AG08395 (cell line): ENCODE measurements at places on chromosomes 5 and 9.

GRCh38 chr5:122401976-122402725, 90.1 kb downstream of the SNCAIP start:
- DNase-seq = no peak

GRCh38 chr5:24645483-24645882, 705 bp upstream of the CDH10 start:
- DNase-seq = no peak

- no peak for DNase-seq
These were observed 249.0 kb downstream of the GLIS3 start for GRCh38 chr9:4050916-4051315.

- DNase-seq = no peak
These were observed 24.5 kb downstream of the DDX31 start for GRCh38 chr9:132645306-132645705.

DNA sequence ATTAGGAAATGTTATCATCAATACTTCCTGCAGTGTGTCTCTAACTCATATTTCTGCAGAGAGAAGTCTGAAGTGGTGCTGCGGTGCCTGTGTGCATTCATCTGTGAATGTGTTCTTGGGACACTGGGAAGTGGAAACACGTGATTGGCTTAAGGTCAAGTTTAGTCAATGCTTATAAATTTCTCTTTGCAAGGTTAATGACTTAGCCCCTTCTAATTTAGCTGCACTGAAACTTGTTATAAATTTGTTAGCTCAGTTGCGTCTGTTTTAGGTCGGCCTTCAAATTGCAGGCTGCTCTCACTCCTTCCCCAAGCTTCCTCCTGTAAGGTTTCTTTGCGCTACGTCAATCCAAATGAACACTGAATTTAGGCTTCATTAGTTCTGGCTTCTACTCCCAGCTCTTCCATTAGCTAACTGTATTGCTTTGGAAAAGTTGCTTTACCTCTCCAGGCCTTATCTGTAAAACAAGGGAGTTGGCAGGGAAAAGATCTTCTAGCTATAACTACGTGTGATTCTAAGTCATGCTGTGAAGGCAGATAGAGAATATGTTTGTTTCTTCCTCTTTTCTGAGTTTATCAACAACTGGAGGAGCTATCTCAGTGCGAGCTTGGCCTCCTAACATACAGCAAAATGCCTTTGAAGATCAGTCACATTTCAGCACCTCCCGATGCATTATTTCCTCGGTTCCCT, 341.8 kb downstream of the NFIB start:
- DNase-seq = no peak

DNA sequence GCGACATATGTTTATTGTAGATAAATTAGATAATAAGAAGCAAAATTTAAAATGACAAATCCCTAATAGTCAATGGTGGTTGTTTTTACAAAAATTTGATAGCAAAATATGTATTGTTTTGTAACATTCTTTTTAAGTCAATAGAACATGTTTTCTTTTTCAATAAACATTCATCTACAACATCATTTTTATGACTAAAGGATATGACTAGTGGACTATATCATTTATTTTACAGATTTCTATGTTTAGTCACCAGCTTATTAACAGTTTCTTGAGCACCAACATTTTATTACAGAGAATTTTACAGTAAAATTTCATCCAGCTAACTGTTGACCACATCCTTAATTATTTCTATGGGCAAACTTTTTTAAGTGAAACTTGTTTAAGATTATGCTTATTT, 114.7 kb upstream of the IL7R start:
- DNase-seq = peak; percentile 3

- DNase-seq = no peak
These were observed 577.4 kb downstream of the ISL1 start for GRCh38 chr5:51960617-51961121.

- no peak for DNase-seq
These were observed 200.7 kb downstream of the LURAP1L start for GRCh38 chr9:12975496-12975895.

DNA sequence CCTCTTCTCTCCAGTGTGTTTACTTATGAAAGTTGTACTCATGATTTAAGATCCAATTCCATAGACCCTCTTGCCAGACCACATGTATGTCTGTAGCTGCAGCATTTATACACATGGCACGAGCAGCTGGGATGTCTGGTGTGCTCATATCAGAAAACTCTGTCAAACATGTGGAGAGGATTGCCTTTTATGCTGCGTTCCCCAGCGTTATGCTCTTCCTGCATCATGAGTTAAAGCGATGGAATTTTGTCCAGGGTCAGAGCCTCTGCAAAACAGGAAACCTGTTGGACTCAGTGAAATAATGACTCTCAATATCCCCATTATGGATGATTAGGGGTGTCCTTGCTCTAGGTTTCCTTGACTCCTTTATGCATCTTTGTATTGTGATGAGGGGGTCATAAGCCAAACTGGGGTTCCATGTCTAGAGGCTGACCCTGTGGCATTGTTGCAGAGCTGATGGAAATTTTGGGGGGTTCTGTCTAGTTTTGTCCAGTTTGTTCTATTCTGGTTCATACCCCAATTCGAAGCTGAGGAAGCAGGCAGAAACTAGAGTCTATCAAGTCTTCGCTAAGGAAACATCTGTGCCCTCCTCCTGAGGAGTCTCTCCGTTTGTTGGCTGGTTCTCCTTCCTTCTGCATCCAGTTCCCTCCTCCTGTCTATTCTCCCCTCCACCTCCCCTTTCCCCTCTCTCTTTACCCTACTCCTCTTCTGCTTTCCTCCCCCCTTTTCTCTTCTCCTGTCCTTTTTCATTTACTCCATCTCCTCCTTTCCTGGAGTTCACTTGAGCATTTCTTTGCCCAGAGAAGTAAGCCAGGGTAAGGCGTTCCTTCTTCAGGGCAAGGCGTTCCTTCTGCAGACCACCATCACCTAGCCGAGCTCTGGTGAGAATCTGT, 252.8 kb downstream of the MAST4 start:
- no peak for DNase-seq
